ENCODE measurements at places on chromosomes 16 and 17.

DNA sequence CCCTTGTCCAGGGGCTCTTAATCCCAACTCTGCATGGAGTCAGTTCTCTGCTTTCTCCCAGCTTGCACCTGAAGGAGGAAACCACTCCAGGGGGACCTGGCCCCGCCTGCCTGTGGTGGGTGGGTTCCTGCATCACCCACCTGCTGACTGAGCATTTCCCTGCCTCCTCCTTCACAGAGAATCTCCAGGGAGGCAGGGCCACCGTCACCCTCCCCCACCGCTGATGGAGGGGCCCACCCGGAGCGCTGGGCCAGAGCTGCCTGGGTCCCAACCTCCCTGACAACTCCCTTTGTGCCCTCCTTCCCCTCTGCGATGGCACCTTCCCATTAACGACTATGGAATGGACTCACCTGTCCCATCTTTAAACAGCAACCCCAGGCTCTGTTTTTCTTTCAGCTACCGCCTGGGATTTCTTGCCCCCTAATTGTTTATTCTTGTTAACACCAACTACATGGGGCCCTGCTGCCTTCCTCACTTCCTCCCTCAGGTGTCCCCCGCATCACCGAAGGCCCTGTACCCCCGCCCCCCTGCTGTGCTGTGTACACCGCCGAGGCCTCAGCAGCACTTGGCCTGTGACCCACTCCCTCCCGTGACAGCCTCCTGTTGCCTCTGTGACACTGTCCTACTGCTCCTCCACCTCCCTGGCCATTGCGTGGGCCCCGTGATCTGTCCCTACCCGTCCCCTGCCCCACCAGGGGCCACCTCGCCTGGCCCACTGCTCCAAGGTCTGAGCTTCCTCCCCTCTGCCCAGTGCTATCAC is 842 bp upstream of the TEDC2 start:
- DNase-seq, result no peak

DNA sequence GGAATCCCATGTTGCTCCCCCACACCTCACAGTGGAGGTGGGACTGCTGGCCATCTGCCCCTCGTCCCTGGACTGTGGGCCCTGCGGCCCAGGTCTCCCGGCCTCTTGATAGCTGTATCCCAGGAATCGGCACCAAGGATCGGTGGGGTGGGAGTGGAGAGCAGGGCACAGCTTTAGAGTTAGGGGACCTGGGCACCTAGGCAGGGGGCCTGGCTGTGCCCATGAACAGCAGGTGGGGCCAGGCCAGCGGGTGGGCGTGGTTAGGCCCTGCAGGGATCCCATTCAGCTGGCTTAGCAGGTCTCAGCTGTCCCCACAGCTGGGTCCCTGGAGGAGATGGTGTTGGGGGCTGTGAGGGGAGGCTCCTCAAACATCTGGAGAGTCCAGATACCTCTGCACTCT is 49.2 kb downstream of the SREBF1 start:
- DNase-seq, result no peak

DNA sequence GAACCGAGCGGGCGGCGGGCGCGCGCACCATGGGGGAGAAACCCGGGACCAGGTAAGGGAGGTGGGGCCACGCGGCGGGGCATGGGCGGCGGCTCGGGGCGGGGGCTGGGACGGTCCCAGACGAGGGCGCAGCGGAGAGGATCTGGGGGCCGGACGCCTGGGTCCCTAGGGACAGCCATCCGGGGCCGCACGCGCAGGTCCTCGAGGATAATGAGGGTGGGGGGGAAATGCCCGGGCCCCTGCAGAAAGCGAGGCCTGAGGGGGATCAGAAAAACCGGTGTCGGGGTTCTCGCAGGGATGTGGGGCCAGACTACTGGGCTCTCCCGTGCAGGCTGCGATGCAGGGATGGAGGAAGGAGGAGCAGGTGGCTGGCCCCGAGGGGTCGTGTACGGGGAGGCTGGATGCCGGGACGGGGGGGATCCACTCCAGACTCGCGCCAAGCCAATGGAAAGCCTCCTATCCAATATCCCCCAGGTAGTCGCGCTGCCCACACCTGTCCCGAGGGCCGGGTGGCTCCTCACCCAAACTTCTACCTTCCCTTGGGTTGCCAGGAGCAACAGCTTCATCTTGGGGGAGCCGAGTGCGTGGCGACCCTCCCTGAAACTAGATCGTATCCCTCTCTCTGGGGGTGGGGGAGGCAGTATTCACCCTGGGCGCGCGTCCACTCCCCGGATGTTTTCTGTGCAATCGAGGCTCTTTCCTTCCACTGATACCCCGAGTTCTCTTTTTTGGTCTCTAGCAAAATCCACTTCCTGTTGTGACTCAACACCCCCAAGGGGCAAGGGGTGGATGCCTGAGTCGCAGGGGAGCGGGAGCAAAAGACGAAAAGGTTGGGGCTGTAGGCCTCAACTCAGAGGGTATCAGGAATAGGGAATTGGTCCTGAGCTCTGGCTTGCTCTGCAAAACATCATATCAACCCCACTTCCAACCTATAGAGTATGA is 532 bp downstream of the ARRB2 start:
- no peak for DNase-seq

GRCh38 chr17:8856869-8857575 is 10.5 kb downstream of the PIK3R6 start:
- no peak for DNase-seq

GRCh38 chr17:19533718-19534561 is at the start of gene SLC47A1:
TSS of gene SLC47A1 (plus strand) at chr17:19533854. CDS start at chr17:19533940, 86 bp downstream.
- DNase-seq, result no peak
